ENCODE measurements at places on chromosomes 1 and 21. TPM values are rescaled to one million over a fixed set of nuclear protein-coding genes. Genes with fewer than 3 reads are reported as not detected.

DNA sequence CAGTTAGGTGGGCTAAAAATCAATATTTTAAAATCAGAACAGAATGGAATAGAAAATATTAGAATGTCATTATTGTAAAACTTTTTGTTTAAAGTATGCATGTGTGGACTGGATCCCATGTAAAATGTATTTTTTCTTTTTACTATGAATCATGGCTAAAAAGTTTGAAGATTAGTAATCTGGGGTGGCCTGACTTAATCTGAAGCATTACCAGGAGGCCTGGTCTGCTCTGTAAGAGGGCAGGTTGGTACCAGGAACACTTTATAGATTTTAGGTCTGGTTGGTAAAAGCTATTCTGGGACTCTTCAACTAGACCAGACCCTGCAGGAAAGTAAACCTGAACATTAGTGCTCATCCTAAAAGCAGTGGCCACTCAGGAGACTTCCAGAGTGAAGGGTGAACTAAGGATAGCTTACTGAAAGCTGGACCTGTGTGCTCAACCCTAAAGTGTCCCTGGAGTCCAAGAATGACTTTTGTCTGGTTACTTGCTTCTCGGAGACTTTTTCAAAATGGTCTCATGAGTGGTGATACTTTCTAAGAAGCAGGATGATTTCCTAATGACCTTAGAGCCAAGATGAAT, 16.5 kb downstream of the RGL1 start:
- no peak for DNase-seq

DNA sequence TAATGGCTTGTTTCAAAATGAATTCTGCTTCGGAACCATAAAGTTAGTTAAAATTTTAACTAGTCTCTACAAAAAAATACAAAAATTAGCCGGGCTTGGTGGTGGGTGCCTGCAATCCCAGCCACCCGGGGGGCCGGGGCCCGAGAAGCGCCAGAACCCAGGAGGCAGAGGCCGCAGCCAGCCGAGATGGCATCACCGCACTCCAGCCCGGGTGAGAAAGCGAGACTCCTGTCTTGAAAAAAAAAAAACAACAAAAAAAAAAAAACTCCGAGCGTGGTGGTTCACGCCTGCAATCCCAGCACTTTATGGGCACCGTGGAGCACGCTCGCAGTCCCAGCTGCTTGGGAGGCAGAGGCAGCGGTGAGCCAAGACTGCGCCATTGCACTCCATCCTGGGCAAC, 781.4 kb downstream of the BRINP3 start:
- DNase-seq = no peak

GRCh38 chr1:189432753-189433152, 1044.9 kb downstream of the BRINP3 start:
- no peak for DNase-seq

GRCh38 chr1:182679684-182680083, 4.7 kb downstream of the RGS8 start:
- no peak for DNase-seq

- peak; percentile 27 for DNase-seq
Observed at GRCh38 chr1:169529068-169529642, 43.4 kb upstream of the SLC19A2 start.

DNA sequence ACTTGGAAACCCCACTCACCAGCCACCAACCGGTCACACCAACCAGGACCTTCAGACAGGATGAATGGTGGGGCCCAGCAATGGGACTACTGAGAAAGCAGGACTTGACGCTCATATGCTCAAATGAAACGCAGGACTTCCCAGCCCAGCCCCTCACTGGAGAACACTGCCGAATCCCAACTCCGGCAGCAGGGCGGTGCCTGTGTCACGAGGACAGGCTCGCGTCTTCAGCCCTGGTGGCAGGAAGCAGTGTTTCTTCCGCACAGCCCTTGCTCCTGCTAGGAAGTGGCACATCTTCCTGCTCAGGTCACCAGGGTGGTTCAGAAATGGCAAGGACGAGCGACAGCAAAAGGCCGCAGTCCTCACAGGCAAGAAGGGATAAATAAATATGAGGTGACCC, 38.9 kb downstream of the CD58 start:
- no peak for DNase-seq

DNA sequence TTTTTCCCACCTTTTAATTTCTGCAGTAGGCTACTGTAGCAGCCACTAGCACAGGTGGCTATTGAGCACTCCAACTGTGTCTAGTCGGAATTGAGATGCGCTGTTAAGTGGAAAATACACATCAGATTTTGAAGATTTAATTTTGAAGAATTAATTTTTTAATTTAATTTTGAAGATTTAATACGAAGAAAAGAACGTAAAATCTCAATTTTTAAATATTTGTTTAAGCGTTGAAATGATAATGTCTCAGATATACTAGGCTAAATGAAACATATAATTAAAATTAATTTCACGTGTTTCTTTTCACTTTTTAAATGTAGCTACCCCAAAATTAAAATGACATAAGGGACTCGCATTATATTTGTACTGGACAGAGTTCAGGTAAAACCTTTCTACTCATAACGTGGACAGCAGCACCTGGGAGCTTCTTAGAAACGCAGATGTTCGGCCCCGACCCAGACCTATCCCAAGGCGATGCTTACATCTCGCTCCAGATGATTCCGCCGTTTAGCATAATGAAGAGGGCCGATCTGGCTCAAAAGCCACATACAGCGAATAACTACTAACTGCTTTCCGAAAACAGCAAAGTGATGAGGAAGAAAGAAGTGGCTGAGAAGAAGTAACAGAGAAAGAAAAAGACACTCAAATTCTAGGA, 717 bp downstream of the CRYZL1 start:
- no peak for DNase-seq

- no peak for DNase-seq
Observed at GRCh38 chr1:241063276-241063675, 293.7 kb downstream of the RGS7 start.

DNA sequence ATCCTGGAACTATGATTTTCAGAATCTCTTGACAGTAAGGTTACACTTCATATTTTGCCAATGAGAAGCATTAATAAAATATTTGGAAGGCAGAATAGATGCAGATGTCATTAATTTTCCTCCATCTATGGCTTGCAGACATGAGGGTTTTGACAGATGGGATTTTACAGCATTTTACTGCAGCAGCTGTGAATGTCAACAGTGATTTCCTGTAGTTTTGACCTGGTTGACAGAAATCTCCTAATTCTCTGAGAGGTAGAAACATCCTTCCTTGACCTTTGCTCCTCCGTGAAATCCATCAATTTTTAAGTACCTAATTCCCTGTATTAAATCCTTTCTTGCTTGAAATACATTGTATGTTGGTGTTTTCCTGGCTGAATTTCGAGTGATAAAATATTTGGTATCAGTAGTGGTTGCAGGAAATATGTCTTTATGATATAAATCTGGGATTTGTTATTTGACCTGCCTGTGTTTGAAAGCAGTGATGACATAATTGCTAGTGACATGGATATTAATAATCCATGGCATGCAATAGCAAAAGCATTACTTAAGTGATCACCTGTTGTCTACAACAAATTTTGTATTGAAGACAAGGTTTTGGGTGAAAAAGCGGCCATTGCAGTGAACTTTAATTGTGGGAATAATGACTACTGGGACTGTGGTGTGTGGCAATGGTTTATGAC, 73.9 kb downstream of the HLX start:
- DNase-seq = no peak

GRCh38 chr1:235122348-235122747, 6.3 kb downstream of the TOMM20 start:
- DNase-seq = no peak

DNA sequence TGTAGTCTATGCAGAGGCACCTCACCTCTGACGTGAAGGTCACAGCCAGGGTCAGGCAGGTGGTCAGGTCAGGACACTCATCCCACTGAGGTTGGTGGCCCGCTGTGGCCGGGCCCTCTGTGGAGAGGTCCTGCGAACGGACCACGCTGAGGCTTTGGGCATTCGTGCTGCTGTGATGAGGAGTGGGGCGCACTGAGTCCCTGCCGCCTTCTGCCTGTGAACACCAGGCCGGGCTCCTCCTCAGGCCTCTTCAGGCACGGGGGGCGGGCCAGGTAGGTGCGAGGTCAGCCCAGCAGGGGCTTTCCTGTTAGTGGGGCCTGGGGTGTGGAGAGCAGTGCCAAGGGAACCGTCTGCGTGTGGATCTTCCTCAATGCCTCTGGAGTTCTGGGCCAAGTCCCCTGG, 39.0 kb downstream of the COQ8A start:
- DNase-seq = no peak

SH2D1B gene
- polyA plus RNA-seq = 1.1 TPM

WNT4 gene
- polyA plus RNA-seq = 2.4 TPM

CFAP107 gene
- 1.7 TPM for polyA plus RNA-seq

SH2D5 gene
- 0.05 TPM for polyA plus RNA-seq

SLC44A5 gene
- 3.3 TPM for polyA plus RNA-seq

MTR gene
- 26.1 TPM for polyA plus RNA-seq

NCF2 gene
- polyA plus RNA-seq = 5.5 TPM

Measured in right lung (tissue), 10 donors.